Bronchial epithelial cell (primary cell): ENCODE measurements at places on chromosomes 2 and 18. TPM values are rescaled to one million over a fixed set of nuclear protein-coding genes. Genes with fewer than 3 reads are reported as not detected.

Gene SLC5A7
- total RNA-seq: not detected in 2 replicates

GRCh38 chr2:99864561-99865553 is 277.5 kb downstream of the AFF3 start:
- no peak for DNase-seq

DNA sequence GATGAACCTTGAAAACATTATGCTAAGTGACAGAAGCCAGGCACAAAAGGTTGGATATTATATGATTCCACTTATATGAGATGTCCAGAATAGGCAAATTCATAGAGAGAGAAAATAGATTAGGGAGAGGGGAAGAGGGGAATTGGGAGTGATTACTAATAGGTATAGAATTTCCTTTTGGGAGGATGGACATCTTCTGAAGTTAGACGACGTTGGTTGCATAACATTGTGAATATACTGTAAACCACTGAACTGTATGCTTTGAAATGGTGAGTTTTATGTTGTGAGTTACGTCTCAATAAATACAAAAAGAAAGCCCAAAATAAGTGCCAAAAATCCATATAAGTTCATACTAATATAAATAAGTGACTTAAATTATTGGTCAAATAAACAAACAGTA is 18.6 kb upstream of the CYP26B1 start:
- DNase-seq: peak; percentile 44

Gene C1D
- 16.8 and 20.0 TPM in 2 replicates for total RNA-seq

Gene ACADL
- 0.26 and 0.38 TPM in 2 replicates for total RNA-seq
